ENCODE measurements at places on chromosomes 4 and X.

DNA sequence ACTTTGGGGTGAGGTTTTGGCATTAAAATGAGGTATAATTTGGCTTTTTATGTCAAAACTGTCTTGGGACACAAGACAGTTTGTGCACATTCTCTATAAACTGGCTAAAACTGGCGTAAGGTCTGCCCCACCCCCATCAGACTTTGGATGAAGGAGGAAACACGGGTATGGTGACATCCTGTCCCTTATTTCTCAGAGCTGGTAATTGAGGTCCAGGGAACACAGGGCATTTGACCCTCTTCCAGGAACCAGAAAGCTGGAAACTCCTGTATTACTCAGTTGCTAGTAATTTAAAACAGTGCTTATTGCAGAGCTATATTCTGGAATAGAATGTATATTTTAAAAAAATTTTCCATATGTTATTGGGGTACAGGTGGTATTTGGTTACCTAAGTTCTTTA, 78.8 kb downstream of the SLC16A2 start:
- DNase-seq, result no peak

DNA sequence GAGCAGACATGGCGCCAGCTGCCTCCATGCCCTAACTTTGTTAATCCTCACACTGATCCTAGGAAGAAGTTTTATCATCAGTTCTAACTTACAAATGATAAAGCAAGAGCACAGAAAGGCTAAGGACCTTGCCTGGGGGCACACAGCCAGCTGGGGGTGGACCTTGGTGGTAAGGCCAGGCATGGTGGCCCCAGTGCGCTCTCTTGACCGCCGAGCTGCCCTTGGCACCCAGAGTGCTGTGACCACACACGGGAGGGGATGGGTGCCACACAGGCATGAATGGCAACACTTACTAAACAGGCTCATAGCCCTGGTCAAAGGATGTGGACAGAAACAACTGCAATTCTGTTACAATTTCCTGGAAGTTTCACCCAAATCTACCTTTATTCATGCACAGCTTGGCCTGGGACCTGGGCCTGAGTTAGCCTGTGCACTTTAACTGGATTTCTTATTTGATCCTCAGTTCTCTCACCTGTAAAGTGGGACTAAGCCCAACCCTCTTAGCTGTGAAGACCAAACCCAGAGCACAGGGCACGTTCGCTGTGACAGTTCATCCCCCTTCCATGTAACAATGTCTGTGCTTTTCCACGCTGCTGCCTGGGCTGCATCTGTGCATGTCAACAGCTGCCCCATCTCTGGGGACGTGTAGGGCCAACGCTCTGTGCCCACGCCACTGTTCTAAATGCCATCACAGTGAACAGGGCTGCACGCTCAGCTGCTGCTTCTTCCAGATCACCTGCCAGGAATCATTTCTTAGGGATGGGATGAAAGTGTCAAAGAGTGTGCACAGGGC, 44.8 kb downstream of the ACOX3 start:
- DNase-seq, result no peak

DNA sequence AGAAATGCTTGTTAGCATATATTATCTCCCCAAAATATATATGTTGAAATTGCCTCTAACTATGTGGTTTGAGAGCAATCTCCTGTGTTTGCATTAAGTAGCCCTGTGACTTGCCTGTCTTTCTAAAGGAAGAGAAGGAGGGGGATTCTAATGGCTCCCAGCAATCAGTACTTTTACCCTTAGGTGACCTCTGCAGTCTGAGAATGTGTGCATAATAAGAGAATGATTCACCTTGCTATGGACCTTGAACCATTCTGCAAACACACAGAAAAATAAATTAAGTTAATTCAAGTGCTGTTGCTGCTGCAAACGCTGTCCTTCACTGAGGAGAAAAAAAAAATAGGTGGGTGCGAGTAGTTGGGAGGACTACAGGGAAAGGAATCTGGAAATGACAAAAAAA, 322.2 kb downstream of the IQCM start:
- no peak for DNase-seq

GRCh38 chr4:138086611-138087041, 155.5 kb downstream of the SLC7A11 start:
- no peak for DNase-seq

- no peak for DNase-seq
These were observed 81.8 kb downstream of the MID1IP1 start for GRCh38 chrX:38882894-38883626.

DNA sequence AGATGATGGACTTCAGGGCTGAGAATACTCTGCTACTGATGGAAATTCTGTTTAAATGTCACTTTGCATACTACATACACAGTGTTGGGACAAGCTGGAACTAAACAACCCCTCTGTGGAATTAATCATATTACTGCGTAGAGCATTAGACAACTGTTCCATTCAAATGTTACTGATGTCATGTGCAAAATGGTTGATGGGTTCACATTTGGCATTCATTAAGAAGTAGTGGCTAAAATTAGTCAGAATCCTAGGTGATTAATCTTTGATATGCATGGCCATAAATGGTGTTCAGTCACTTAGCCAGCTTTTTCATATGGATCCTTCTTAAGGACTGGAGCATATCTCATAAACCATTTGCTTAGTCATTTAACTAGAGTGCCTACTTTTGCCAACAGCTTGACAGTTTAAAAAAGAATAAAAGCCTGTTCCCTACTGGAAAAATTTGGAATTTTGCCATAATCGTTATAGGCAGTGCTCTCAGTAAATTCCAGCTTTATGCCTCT, 105.2 kb downstream of the RNF150 start:
- DNase-seq, result no peak

DNA sequence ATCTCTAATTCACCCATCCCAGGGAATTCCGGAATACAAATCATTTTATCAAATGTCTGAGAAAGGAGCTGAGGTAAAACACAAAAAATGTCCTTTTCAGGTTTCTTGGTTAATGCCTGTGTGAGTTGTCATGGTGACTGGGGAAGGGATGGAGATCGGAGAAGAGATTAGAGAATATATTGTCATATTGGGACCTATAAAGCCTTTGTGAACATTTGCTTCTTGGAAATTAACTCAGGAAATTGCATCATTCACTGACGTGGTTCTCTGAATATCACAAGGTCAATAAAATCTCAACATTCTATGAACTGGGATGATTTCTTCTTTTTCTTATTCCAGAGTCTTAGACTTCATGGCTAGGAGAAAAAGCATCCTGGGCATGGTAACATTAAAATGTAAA, 174.8 kb upstream of the GLRA2 start:
- DNase-seq, result no peak

DNA sequence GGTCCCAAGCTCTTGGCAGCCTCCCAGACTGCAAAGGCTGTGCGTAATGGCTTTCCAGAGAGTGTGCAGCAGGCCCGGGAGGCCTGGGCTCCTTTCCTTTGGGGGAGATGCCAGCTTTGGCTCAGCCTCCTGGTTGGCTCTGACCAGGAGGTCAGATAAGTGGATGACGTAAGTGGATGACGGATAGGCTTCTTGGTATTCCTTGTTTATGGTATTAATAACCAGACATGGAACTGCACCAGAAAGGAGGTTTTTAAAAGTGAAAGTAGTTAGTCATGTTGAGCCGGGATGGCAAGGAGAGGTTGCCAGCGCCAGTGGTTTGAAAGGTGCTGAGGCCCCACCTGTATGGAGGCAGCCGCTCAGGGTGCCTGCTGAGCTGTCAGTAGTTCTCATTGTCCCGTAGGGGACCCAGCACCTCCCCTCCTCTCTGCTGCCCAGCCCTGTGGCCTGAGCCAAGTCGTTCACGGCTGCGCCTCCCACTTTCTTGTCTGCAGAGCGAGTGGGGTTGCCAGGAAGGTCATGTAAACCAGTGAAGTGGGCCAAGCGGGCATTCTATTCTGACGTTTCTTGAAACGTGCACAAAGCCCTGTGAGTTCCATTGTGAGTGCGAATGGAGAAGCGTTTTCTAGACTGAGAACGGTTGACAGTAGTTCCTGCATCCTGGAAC, 28.7 kb upstream of the STOX2 start:
- DNase-seq, result no peak

- no peak for DNase-seq
These were observed 19.2 kb downstream of the SLC9A7 start for GRCh38 chrX:46739736-46740135.

DNA sequence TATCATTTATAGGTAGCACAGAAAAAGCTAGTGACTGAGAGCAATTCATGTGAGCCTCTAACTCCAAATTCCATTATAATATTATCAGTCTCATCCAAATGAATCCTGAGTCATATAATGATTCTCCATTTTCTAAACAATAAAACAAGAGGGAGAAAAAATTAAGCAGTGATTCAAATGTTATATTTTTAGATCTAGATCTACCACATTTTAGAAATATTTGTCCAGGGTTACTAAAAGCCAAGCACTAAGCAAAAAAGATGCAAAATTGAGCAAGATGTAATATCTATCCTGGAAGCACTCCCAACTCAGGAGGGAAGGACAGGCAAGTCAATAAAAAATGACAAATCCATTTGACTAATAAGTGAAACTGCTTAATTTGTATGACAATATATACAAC, 172.8 kb downstream of the FBXW7 start:
- DNase-seq, result no peak

- DNase-seq, result peak; percentile 45
These were observed 442 bp downstream of the NDUFB11 start for GRCh38 chrX:47143894-47144625.

GRCh38 chrX:39309018-39309635, 507.9 kb downstream of the MID1IP1 start:
- DNase-seq, result no peak

DNA sequence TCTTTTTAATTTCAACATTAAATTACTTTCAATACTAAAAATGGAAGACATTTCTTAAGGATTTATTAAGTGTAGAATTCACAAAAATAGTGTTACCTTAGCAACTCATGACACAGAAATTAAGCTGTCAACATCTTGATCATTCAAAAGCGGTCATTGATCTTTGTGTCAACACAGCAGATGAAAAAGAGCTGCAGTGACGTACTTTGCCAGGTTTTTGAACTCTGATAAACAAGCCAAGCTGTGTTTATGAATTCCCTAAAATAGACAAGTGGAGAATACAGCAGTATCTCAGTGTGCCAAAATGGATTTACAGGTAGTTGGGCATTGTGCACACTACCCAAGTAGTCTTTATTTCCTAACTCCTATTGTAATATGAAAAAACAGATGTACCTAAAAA, 1141.8 kb upstream of the PCDH7 start:
- DNase-seq, result no peak

DNA sequence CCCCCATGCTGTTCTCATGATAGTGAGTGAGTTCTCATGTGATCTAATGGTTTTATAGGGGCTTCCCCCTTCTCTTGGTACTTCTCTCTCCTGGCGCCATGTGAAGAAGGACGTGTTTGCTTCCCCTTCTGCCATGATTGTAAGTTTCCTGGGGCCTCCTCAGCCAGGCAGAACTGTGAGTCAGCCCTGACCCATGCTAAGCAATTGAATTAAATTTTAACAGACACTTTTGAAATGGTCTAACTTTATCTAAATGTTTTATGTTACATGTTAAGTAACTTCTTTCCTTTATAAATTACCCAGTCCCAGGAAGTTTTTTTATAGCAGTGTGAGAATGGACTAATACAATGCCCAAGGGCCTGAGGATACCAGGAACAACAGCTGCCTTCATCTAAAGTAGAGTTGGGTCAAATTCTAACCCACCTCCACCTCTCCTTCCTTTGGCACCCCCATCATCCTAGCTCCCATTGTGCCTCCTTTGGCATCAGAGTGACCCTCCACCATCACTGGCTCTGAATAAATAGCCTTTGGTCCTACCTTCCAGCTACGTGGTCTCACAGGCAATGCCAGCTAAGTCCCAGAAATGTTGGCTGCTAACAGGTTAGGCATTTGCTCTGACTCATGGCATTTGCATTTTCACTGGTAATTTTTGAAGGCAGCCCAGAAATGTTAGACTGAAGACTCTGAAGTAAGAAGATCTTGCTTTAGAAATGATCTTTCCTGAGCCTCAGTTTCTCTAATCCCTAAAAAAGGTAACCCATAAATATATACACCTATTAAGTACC, 182.1 kb downstream of the MOSPD2 start:
- no peak for DNase-seq

- no peak for DNase-seq
These were observed 1003.5 kb upstream of the LCORL start for GRCh38 chr4:19025031-19025430.

DNA sequence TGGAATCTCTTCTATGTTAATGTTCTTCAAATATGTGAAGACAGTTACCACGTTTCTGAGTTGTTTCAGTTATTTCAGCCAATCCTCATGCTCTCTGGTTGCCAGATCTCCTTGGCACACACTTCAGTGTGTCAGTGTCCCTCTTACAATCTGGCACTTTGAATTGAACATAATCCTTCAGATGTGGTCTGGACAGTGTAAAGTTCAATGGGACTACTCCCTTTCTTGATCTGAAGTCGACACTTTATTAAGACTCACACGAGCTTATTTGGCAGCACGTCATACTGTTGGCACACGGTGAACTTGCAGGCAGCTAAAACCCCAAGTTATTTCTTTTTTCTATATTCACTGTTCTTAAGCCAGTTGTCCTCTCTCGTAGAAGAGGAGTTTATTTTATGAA, 28.2 kb downstream of the ARSJ start:
- DNase-seq, result no peak

DNA sequence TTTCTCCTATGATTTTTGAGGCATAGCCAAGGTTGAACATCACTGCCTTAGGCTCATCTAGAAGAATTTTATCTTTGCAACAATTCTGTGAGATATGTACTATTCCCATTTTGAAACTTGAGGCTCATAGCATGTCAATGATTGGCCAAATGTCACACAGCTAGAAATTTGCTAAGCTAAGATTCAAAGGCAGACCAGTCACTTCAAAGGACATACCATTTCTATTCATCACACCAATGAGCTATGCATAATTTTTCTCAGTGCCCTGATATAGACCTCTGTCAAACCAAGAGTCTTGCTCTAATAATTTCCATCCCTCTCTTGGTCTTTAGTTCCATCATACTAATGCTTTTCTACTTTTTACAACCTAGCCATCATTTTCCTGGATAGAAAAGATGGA, 27.6 kb upstream of the SERTM2 start:
- DNase-seq, result no peak

DNA sequence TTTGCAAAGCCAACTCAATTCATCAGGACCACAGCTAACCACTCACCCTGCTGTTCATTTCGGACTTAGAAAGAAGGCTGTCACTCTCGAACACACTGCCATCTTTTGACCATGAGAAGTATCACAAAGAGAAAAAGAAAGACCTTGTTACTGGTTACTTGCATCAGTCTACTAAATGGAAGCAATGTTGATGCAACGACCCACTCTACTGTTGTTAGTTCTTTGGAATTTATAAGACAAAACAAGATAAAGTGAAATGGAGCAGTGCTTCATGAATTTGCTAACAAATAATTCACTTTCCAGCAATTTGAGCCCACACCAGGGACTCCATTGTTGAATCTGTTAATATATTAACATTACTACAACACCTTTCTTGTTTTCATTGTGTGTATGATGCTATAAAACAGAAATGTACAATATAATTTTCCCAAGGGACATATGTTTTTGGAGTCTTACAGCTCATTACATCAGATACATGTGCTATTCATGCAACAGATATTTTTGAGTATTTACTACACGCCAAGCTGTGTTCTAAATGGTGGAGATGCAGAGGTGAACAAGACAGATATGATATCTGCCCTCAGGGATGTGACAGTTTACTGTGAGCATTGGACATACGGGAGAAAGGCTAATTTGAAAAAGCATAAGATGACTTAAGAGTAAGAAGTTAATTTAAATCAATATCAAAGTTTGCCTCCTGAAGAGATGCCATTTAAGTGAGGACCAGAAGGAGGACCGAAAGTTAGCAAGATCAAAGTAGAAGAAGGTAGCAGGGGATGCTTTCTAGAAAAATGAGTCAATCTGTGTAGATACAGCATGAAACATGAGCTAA, 87.2 kb downstream of the AREG start:
- no peak for DNase-seq

GRCh38 chr4:140213749-140214148, 59.8 kb upstream of the MAML3 start:
- no peak for DNase-seq

Data from activated CD8-positive, alpha-beta T cell treated with anti-CD3 and anti-CD28 coated beads, Interleukin-2, amount 10 ng/mL, durations not matched to agents 7 days and 5 days (primary cell).